ENCODE measurements at places on chromosomes 16 and 17.

- DNase-seq = no peak
Observed at GRCh38 chr17:75899767-75900468, 3.2 kb upstream of the TRIM65 start.

DNA sequence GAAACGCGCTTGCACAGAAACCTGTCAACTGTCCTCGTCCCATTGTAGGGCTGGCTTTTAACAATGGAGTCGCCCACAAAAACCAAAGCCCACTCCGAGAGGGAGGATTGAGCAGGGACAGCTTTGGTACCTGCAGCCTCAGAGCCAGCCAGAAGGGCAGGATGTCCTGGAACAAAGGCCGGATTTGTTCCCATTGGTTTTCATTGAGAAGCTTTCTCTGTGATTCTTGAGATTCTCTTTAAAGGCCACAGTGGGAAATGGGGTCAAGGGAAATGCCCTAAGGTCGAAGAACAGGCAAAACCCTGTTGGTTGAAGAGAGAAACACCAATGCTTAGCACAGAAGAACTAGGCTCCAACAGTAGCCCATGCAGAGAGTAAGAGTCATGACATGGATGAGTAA lies 65.4 kb downstream of the C16orf78 start:
- DNase-seq = no peak

GRCh38 chr17:47733047-47733673 lies at the start of gene TBX21:
Gene TBX21, plus strand, starts transcription at chr17:47733236. Its CDS starts 219 bp downstream, at chr17:47733455.
- DNase-seq = peak; percentile 90

- DNase-seq = no peak
Observed at GRCh38 chr16:83974475-83974874, 6.4 kb downstream of the NECAB2 start.

GRCh38 chr17:82014432-82014831 lies 8.2 kb downstream of the CENPX start:
- no peak for DNase-seq

- DNase-seq = no peak
Observed at GRCh38 chr16:66919569-66920298, 1.0 kb upstream of the CDH16 start.

DNA sequence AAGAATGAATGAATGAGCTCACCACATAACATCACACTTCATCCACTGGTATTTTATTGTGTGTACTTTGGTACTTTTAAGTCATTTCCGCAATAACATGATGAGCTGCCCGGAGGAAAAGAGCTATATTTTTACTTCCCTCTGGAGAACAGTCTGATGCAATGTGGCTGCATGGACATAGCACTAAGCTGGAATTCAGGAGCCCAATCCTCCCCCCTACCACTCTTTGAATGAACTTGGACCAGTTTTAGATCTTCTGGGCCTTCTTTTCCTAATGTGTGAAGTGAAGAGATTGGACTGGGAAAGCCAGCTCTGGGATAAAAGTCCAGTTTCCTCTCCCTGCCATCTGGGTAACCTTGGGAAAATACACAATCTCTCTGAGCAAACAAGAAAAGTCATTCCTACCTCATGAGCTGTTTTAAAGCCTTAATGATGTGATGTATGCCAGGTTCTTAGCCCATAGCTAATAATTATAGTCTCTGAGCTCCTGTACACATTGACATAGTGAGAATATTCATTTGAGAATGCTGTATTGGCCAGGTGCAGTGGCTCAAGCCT lies 79.3 kb downstream of the ABCC12 start:
- DNase-seq = no peak

DNA sequence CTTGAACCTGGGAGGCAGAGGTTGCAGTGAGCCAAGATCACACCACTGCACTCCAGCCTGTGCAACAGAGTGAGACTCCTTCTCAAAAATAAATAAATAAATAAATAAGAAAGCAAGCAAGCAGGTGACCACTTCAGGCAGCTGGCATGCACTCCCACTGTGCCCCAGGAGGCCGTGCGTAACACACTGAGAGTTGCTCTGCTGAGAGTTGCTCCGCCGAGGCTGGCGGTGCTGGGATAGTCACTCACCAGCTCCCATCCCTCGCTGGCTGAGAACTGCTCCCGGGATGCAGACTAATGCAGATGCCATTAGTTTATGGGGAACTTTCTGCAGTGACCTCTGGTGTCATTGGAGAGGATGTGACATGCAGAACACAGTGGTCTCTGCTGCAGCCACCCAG lies 105.7 kb upstream of the PLCG2 start:
- no peak for DNase-seq

DNA sequence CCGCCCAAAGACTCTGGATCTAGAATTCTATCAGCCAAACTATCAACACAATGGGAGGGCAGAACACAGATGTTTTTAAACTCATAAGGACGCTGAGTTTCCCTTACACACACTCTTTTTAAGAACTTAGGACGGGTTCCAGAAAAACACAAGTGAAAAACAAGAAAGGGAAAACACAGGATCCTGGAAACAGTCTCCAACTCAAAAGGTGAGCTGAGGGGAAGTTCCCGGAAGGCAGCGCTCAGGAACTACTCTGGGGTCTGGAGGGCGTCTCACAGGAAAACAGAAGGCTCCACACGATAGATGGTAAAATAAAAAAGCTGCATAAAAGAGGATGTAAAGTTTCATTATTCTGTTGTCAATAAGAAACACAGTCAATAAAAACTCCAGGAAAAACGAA lies 80.2 kb upstream of the DOC2B start:
- DNase-seq = no peak

DNA sequence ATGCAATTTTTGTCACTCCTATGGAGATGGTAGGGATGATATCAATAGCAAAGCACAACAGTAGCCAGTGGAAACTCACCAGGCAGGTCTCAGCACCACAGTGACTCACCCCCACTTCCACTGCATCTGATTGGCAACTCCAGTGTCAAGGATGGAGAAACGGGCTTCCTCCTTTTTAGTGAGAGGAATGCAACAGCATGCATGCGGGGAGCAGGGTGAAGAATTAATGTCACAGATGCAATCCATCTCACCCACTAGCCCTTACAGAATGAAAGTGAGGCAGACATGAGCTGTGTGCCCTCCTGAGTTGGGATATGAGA lies 467.0 kb upstream of the C16orf82 start:
- no peak for DNase-seq

DNA sequence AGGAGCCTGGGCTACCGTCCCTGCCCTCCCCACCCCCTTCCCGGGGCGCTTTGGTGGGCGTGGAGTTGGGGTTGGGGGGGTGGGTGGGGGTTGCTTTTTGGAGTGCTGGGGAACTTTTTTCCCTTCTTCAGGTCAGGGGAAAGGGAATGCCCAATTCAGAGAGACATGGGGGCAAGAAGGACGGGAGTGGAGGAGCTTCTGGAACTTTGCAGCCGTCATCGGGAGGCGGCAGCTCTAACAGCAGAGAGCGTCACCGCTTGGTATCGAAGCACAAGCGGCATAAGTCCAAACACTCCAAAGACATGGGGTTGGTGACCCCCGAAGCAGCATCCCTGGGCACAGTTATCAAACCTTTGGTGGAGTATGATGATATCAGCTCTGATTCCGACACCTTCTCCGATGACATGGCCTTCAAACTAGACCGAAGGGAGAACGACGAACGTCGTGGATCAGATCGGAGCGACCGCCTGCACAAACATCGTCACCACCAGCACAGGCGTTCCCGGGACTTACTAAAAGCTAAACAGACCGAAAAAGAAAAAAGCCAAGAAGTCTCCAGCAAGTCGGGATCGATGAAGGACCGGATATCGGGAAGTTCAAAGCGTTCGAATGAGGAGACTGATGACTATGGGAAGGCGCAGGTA lies 762 bp downstream of the CDK12 start:
- no peak for DNase-seq

- no peak for DNase-seq
Observed at GRCh38 chr16:2282866-2283555, 15.1 kb upstream of the RNPS1 start.

- DNase-seq = no peak
Observed at GRCh38 chr16:69616082-69616481, 50.3 kb downstream of the NFAT5 start.

- no peak for DNase-seq
Observed at GRCh38 chr17:72598695-72599094, 477.9 kb downstream of the SOX9 start.

DNA sequence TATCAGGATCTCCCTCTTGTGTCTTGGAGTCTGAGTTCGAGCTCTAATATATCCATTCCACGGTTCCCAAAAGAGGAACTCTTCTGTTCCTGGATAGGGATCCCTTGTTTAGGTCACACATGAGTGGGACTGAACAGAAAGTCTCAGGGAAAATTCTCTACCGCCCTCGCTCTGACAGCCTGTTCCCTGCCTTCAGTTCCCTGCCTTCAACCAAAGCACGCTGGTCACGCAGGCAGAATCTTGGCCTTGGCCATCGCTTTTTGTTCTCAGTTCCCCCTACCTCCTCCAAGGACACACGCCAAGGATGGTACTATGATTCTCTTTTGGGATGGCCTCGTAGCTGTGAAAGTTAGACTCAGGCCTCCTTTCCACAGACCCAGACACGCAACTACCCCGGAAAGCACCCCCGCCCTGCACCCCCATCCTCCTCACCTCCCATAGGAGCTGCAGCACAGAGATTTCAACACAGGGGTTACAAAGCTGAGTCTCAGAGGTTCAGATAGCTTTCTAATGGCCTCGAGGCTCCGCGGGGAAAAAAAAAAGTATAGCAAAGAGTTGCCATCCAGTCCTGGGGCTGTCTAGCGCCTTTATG lies 1.5 kb upstream of the SHISA6 start:
- DNase-seq = no peak

DNA sequence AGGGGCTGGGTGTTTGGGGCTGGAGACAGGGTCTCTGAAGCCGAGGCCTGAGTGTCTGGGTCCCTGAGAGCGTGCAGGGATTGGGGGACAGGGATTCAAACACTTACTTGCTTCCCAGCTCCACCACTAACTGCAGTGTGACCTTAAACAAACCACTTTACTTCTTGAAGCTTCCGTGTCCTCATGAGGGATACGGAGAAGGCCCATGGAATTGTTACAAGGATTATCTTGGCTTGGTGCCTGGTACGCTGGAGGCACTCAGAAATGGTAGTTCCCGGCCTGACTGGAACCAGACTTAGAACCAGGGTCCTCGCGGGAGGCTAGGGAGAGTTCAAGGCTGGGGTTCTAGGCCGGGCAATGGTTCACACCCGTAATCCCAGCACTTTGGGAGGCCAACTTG lies 2.9 kb upstream of the CXCL16 start:
- no peak for DNase-seq

GRCh38 chr16:19131825-19132218 lies 18.1 kb downstream of the ITPRIPL2 start:
- DNase-seq = no peak

GRCh38 chr16:58317608-58318152 lies 22.9 kb upstream of the PRSS54 start:
- no peak for DNase-seq

DNA sequence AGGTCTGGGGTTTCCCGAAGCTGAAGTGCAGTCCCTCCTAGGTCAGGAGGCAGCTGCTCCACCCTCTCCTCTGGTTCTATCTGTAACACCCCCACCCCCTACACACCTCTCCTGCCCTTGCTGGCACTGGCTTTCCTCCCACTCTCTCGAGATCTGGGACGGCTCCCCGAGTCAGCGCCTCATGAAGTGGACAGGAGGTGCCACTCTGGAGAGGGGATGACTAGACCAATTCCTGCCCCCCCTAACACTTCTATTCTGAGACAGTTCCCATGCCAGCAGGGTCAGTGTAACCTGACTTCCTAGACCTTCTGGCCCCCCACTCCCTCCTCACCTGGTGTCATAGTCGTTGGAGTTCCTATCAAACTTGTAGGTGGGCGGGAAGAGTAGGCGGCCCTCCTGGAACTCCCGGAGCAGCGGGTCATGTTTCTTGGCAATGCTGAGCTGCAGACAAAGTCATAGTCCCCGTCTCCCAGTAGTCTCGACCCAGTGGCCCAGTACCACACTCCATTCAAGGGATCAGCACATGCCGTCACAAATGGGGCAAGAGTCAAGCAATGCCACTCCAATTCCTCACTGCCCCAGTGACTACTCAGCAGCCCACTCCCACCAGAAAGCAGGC lies 9.7 kb downstream of the INPP5K start:
- no peak for DNase-seq

DNA sequence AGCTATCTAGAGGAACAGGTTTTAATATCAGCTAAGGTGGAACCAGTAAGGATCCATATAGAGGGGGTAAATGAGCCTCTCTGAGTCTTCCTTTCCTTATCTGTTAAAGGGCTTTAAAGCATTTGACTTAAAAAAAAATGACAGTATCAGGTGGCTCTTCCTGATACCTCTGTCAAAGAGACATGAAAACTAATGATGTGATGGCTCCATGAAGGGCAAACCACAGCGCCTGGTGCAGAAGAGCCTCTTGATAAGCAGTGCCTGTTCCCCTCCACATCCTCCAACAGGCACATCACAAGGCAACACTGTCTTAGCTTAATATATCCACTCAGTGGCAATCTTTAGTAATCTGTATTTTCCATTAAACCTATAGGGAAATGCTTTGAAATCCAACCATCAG lies 68.9 kb downstream of the USP31 start:
- DNase-seq = no peak

GRCh38 chr16:53014287-53014686 lies 38.4 kb downstream of the CHD9NB start:
- no peak for DNase-seq

DNA sequence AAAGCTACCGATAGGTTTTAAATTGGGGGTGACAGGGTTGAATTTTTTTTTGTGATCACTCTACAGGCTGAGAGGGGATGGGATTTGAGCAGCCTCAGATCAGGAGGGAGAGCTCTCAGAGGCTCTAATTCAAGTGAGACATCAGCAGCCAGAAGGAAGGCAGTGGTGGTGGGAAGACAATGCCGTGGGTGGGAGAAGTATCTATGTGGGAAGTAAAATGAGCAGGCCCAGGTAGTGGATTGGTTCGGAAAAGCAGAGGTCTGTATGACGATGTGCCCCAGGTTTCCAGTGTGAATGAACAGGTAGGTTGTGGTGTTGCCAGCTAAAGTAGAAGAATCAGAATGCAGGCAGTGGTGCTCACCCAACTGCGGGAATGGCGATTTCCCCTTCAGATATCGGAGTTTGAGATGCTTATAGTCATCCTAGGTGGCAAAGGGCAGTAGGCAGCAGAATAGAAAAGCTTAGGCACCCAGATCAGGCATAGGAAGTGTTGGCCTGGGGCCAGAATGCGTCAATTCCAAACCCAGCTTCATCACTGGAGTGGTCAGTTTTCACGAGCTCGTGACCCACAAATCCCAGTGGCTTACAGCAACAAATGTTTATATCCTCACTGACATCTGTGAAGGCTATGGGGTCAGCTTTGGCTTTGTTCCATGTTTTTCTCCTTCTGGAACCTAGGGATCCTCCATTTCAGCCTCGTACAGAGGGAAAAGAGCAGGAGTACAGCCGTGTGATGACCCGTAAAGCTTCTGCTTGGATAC lies 24.0 kb downstream of the MEOX1 start:
- no peak for DNase-seq

GRCh38 chr16:47395733-47396498 lies 64.9 kb downstream of the ITFG1 start:
- DNase-seq = no peak

GRCh38 chr17:81863833-81864768 lies 3.8 kb upstream of the P4HB start:
- DNase-seq = no peak

GRCh38 chr16:66649636-66650205 lies 45.2 kb downstream of the CMTM3 start:
- DNase-seq = no peak

Data from CD4-positive, alpha-beta T cell treated with Interferon gamma for 1 hour (primary cell).